ENCODE measurements at places on chromosomes 16 and 17.

DNA sequence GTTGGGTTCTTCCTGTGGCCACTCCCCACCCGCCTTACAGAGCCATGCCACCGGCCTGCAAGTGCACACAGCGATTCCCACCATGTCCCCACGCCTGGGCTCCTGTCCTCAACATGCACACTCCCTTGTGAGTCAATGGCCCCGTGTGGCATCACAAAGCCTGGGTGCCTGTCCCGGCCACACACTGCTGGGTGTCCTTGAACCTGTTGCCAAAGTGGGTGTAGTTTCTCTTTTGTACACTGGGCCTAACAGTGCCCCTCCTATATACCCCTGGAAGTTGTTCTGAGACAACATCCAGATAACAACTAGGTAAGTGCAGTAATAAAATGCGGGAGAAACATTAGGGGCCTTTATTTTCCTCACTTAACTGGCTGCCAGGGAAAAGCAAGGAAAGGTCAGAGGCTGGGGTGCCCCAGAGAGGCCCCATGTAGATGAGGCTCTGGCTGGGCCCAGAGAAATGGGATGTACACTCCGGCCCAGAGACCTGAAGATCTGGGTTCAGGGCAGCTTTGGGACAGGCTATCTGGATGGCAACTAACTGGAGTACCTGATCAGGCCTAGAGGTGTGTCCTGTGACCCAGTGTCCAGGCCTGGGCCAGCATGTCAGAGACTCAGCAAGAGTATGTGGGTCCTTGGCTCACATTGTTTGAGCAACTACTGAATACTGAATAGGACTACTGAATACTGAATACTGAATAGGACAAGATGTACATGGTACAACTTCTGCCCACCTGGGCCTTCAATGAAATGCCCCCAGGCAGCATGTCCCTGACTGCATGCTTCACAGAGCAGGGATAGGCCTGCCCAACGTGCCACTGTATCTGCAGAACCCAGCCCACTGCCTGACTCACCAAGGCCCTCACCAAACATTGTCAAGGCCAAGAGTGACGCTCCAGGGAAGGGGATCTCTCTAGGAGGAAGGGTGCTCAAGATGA lies 8.3 kb downstream of the ABCC3 start:
- no peak for DNase-seq

GRCh38 chr17:65182233-65182632 lies 45.1 kb downstream of the RGS9 start:
- DNase-seq: no peak

- no peak for DNase-seq
These were observed 21.4 kb downstream of the CD300LG start for GRCh38 chr17:43868226-43868994.

DNA sequence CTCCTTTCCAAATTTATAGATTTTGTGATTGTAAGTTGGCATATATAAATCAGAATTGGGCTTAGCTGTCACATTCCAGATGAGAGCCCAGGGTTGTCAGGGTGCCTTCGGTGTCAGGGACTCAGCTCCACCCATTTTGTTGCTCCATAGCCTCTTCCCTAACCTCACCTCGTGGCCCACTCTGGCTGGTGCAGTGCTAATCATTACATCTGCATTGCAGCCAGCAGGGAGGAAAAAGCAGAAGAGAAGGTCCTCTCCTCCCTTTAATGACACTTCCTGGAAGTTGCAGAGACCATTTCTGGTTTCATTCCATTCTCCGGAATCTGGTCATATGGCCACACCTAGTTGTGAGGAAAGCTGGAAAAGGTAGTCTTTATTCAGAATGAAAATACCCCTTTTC lies 113.3 kb downstream of the CCT6B start:
- no peak for DNase-seq

DNA sequence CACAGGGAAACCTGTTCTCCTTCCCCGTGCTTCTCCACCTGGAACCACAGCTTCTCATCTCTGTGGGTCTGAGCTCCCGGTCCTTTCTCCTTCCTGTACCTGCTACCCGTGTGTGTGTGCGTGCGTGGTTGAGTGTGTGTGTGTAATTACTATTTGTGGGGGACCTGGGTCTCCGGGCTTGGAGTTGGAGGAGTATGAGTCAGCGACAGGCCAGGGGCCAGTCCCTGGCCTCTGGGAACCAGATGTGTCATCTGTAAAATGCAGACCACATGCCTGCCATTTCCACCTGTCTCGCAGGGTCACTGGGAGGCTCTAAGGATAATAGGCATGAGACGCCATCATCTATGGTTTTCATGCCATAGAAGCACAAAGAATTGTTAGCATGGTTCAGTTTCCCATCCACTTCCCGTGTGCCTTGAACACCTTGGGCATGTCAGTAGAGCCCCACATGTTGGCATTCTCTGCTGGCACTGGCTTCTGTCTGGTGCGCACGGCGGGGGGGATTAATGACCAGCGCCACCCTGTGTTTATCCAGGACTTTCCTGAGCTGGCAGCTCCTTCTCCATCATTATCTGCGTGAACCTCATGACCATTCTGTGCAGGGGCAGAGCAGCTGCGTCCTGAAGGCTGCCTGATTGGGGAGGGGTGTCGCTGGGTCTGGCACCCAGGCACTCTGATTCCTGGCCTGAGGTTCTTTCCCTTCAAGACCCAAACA lies 1.5 kb downstream of the ZNF205 start:
- peak; percentile 81 for DNase-seq

DNA sequence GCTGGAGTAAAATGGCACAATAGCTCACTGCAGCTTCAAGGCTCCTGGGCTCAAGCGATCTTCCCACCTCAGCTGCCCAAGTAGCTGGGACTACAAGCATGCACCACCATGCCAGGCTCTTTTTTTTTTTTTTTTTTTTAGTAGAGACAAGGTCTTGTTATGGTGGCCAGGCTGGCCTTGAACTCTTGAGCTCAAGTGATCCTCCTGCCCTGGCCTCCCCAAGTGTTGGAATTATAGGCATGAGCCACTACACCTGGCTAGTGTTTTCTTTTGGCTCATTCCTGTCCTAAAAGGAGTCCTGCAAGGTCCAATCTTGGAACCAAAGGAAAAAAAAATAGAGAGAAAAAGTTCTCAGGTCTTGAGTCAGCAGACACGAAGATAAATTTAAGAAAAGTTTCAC lies 30.8 kb downstream of the PKD1L3 start:
- no peak for DNase-seq

DNA sequence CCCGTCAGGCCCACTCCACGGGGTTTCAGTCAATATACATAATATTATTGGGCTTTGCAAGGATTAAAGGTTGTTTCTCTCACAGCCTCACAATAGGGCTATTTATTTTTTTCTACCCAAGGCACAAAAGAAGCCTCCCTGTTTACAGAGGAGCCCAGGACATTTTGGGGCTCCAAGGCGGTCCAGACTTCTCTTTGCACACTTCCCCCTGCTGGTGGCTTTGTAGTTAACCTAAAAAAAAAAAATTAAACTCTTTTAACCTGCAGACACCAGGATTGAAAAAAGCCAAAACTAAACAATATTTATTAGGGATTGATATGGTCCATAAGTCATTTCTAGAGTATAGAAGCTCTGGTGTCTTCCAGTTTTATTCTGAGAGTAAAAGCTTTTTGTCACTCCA lies 169.7 kb upstream of the ZFHX3 start:
- no peak for DNase-seq

GRCh38 chr16:14268073-14268472 lies 197.0 kb downstream of the MRTFB start:
- no peak for DNase-seq

GRCh38 chr17:2061441-2061958 lies 6.6 kb downstream of the HIC1 start:
- DNase-seq: no peak

GRCh38 chr17:76155988-76156661 lies 15.1 kb upstream of the FOXJ1 start:
- DNase-seq: peak; percentile 63

GRCh38 chr17:43094129-43094835 lies 30.9 kb downstream of the BRCA1 start:
- no peak for DNase-seq

- no peak for DNase-seq
These were observed 81.8 kb upstream of the TBC1D3K start for GRCh38 chr17:37842401-37842800.

GRCh38 chr16:81650982-81651562 lies 128.0 kb upstream of the PLCG2 start:
- DNase-seq: peak; percentile 83

GRCh38 chr17:47719411-47720152 lies 13.5 kb upstream of the TBX21 start:
- no peak for DNase-seq

DNA sequence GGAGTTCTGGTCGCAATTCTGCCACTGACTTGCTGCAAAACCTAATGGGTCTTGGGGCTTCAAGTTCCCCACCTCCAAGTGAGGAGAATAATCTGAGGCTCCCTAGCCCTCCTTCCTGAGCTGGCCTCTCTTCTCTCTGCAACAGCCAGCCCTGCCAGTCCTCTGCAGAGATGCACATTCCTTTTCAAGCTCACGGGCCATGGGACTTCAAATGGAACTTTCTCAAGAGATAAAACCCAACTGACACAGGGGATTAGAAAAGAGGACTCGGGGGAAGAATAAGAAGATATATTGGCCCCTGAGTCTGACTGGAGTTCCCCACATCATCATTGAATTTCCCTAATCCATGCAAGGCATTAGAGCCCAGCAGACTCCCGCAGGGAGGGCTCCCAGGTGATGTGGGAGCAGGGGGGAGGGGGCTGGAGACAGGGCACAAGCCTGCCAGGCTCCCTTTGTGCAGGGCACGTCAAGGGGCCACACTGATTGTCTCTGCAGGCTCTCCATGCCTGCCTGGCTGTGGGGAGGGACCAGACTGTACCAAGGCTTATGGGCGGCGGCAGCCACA lies 131.0 kb downstream of the CCDC144A start:
- no peak for DNase-seq

- peak; percentile 48 for DNase-seq
These were observed 3.5 kb upstream of the CAMKK1 start for GRCh38 chr17:3896108-3896967.

GRCh38 chr16:77434022-77434529 lies 758 bp downstream of the ADAMTS18 start:
- peak; percentile 16 for DNase-seq

GRCh38 chr16:8986111-8986510 lies 22.4 kb upstream of the USP7 start:
- no peak for DNase-seq

DNA sequence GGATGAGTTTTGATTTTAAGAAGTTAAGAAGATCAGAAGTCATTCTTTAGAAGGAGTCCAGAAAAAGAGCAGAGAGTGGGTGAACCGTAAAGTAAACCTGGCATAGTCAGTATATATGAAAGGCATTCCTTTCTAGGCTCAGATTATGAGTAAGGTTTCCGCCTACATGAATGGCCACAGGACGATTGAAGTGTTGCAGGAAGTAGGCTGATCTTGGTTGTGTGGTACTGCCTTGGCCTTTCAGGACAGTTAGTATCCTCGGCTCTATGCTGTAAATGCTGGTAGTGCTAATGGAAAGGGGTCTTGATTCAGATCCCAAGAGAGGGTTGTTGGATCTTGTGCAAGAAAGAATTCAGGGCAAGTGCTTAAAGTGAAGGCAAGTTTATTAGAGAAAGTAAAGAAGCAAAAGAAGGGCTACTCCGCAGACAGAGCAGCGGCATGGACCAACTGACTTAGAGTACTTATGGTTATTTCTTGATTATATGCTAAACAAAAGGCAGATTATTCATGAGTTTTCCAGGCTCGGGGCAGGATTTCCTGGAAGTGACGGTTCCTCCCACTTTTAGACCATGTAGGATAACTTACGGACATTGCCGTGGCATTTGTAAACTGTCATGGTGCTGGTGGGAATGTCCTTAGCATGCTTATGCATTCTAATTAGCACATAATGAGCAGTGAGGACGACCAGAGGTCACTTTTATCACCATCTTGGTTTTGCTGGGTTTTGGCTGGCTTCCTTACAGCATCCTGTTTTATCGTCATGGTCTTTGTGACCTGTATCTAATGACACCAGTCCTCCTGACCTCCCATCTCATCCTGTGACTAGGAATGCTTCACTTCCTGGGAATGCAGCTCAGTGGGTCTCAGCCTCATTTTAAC lies 164.8 kb downstream of the SNX29 start:
- DNase-seq: no peak

DNA sequence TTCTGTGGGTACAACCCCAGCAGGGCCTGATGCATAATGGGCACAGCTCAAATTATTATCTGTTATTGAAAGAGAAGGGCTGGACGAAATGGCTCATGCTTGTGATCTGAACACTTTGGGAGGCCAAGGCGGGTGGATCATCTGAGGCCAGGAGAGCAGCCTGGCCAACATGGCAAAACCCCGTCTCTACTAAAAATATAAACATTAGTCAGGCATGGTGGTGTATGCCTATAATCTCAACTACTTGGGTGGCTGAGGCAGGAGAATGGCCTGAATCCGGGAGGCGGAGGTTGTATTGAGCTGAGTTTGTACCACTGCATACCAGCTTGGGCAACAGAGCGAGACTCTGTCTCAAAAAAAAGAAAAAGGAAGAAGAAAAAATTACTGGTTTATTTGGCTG lies 100.7 kb downstream of the ABCC1 start:
- DNase-seq: no peak

DNA sequence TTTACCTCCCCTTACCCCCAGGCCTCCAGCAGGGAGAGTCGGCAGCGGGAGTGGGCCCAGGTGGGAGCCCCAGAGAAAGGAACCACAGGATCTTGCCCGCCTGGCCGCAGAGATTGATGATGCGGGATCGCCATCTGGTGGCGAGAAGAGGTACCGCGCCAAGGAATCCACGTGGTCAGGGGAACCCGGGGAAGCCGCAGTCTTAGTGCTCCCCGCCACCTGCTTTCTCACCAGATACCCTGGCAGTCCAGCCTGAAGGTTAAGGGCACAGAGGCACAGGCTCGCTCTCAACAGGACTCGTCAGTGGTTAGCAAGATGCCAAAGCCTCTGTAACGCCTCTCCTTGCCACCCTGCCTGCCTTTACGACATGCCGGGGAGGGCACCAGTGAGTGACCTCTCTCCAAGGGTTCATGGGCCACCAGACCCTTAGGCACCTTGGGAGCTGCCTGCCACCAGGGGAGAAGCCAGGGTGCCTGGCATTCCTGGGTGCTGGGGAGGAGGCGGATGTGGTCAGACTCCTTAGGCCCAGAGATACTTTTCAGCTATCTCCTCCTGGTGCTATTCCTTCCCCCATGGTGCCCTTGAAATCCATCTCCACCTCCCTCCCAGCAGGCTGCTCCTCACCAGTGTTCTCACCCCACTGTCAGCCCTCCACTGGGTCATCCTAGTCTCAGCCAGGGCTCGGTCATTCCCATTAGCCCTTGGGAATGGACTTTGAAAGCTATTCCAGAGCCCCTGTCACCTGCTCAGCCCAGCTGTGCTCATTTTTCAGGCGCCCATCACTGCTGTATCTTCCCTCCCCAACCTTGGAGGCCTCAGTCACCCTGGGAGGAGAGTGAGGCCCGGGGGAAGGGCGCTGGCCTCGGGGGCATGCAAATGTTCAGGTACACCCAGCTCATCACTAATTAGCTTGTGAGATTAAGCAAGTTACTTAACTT lies 5.5 kb upstream of the RHBDF2 start:
- DNase-seq: peak; percentile 76

DNA sequence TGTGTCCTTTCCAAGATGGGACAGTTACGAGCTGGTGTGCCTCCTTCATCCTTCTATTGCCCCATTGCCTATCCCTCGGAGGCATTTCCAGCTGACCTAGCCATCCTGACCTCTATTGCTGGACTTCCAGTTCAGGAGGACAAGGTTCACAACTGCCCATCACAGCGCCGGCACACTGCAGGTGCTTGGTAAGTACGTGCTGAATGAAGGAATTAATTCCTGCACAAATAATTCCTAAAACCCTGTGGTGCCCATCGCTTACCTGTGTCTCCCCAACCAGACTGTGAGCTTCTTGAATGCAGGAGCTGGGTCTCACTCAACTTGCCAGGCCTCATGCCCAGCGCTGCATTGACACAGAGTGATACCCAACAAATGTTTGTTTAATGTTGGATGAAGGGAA lies 13.0 kb downstream of the ALOX15B start:
- no peak for DNase-seq

- DNase-seq: no peak
These were observed 105.7 kb downstream of the SYCE1L start for GRCh38 chr16:77304877-77305276.

Measured in NCI-H69 (cell line).